ENCODE measurements at places on chromosomes 2 and 18. TPM values are rescaled to one million over a fixed set of nuclear protein-coding genes. Genes with fewer than 3 reads are reported as not detected.
A peak's percentile ranks its signal among the peaks of the same experiment; 100 is the strongest.

- DNase-seq: no peak
Measured at GRCh38 chr2:72859831-72860262, 27.4 kb upstream of the SPR start.

DNA sequence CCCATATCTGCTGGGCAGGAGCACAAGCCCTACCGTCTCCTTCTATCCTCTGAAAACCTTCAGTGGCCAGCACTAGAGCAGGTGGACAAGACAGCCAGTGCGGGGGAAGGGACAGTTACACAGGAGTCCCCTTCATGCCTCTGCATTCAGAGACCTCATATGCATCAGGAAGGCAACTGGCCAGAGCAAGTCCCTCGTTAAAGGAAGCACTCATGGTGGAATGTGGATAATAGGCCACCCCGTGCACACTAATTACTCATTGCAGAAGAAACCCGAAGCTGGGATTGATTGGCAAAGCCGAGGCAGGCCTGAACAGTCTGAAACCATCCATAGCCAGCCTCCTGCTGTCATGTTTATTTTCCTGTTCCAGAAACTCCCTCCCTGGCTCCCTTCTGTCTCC is 11.2 kb downstream of the KIAA2012 start:
- no peak for DNase-seq

GRCh38 chr2:3219536-3219935 is 158.1 kb downstream of the EIPR1 start:
- DNase-seq: no peak

- DNase-seq: no peak
Measured at GRCh38 chr2:120103723-120104467, 91.0 kb downstream of the EPB41L5 start.

DNA sequence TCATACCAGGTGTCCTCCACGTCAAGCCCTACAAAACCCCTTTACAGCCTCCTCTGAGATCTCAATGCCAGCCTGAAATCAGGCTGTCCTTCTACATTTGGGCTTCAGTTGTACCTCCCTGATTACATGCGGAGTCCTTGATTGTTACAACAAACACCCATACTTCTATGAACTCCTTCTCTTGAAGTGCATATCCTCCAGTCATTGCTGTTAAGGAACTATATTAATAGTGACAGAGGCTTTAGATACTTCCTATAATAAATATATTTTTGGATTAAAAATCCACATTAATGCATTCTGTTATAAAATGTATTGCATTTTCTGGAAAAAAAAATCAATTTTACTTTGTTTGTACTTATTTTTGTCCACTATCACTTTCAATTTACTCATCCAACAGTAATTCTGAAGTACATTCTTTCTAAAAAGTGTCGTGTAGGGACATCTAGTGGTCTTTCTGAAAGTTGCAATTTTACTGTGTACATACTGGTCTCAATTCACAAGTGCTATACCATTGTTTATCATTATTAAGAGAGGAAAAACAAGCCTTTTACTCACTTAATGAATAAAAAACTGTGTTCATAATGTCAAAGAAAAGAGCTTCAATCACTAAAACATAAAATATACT is 316.4 kb downstream of the DSEL start:
- no peak for DNase-seq

DNA sequence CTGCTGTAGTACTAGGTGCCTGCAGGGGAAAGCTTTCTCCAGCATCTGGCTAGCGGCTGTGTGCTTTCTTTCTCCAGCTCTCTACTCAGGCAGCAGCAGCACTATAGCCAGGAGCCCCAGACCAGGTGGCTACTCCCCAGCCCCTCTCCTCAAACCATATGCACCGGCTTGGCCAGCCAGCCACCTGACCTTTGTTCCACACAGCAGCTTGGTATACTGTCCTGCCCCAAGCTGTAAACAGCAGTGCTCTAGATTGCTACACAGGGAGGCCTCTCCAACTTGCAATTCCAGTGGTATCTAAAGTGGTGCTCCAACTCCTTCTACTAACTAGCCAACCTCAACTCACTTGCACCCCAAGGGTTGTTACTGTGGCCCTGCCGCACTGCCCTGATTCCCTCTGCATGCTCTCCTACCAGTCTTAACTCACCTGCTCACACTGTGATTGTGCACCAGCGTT is 19.6 kb downstream of the LDAH start:
- no peak for DNase-seq

GRCh38 chr2:159201360-159202063 is 85.0 kb downstream of the WDSUB1 start:
- no peak for DNase-seq

DNA sequence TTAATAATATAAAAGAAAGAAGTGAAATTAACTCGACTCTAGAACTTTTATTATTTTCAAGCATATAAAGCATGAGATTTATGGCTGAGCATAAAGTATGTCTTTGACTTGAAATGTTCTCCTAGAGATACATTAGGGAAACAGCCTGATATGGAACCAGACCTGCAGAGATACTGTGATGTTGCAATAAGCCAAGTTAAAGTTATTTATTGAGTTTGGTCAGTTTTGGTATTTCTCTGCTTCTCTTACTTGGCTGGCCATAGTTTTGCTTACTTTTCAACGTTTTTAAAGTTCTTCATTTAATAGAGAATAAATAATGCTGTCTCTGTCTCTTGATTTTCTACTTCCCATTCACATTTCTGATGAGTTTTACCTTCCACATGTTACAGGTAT is 76.0 kb downstream of the GFPT1 start:
- no peak for DNase-seq

- DNase-seq: no peak
Measured at GRCh38 chr18:53191634-53192033, 851.6 kb downstream of the DCC start.

- no peak for DNase-seq
Measured at GRCh38 chr18:14925281-14925709, 177.3 kb downstream of the ANKRD30B start.

- no peak for DNase-seq
Measured at GRCh38 chr2:68196120-68196716, 38.5 kb downstream of the PNO1 start.

- no peak for DNase-seq
Measured at GRCh38 chr2:188845692-188846091, 128.5 kb upstream of the COL3A1 start.

- peak; percentile 68 for DNase-seq
Measured at GRCh38 chr18:48806551-48807261, 144.1 kb downstream of the SMAD7 start.

- DNase-seq: no peak
Measured at GRCh38 chr2:238079874-238080327, 19.1 kb downstream of the SCLY start.

GRCh38 chr2:105307550-105307949 is 22.0 kb downstream of the TGFBRAP1 start:
- DNase-seq: peak; percentile 29

DNA sequence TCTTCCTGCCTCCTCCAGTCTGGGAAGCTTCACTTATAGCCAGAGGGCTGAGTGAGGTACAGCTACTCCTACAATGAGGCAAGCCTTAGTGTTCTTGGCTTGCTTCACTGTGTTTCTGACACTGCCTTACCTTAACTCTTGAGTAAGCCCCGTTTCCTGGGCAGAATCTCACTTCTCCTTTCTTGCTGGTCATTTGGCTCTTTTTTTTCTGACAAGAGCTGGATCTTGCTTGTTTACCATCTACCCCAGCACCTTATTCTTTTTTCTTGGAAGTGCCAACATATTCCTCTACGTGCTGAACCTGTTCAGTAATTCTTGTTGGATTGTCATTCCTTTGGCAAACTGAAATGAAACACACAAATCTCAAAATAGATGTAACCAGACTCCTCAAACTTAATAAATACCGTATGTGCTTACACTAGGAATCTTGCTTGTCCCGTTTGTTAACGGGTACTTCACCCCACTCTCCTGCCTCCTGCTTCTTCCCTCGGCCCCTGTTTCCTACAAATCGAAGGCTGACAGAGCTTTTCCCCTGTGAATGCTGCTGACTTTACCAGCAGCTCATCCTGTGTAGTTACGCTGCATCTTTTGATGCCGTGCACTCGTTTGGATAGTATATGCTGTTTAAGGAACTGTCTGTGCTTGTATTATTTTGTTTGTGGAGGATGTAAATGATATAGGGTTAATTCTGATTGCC is 132.2 kb downstream of the FMNL2 start:
- no peak for DNase-seq

- DNase-seq: no peak
Measured at GRCh38 chr2:98598781-98599428, 9.4 kb downstream of the COA5 start.

DNA sequence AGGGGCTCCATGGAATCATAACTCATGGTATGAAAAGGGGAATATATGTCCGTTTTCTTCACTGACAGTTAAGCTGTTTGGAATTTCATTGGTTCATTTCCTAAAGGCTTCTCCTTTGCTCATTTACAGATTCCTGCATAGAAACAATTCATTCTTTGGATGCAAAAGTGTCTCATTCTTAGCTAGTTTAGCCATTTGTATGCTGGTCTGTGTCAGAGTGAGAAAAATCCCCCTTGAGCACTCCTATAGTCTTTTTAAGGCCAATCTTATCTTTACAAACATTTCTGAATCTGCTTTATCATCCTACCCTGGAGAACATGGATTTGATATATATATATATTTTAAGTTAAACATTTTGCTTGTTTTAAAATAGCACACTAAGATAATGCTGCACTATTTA is 1260.9 kb upstream of the NRXN1 start:
- DNase-seq: no peak

GRCh38 chr18:70808481-70809056 is 519.7 kb downstream of the SOCS6 start:
- no peak for DNase-seq

DNA sequence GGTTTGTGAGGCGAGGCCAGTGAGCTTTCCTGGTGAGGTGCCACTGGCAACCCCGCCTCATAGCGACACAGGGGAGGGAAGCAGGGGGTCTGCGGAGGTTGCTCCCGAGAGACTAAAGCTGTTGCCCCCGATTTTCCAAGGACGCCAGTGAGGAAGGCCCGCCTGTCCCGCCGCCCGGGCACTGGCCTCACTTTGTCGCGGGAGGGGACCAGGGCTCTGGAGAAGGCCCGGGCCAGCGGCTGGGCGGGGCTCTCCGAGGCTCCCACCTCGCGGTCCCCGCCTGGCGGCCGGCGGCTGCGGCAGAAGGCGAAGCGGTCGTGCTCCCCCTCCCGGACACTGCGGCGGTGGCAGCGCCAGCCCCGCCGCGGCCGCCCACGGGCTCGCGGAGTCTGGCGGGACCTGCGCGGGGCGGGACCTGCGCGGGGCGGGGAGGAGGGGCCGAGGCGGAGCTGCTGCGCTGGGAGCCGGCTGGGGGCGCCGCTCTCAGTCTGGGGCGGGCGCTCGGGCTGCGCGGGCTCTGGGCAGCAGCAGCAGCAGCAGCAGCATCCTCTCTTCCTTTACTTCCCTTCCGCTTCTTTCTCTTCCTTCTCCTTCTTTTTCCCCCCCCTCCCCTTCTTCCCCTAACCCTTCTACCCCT is at the start of gene MAP2:
Gene MAP2 (plus strand): TSS at position 486 of the 637 bp plus-strand sequence. CDS start 229,124 bp downstream, outside the sequence.
- DNase-seq: peak; percentile 90

GRCh38 chr18:66160007-66160406 is 409.2 kb downstream of the CDH7 start:
- DNase-seq: no peak

GRCh38 chr2:205660521-205661124 is 21.7 kb upstream of the NRP2 start:
- DNase-seq: peak; percentile 34

- no peak for DNase-seq
Measured at GRCh38 chr18:42039396-42039795, 84.4 kb downstream of the PIK3C3 start.

DNA sequence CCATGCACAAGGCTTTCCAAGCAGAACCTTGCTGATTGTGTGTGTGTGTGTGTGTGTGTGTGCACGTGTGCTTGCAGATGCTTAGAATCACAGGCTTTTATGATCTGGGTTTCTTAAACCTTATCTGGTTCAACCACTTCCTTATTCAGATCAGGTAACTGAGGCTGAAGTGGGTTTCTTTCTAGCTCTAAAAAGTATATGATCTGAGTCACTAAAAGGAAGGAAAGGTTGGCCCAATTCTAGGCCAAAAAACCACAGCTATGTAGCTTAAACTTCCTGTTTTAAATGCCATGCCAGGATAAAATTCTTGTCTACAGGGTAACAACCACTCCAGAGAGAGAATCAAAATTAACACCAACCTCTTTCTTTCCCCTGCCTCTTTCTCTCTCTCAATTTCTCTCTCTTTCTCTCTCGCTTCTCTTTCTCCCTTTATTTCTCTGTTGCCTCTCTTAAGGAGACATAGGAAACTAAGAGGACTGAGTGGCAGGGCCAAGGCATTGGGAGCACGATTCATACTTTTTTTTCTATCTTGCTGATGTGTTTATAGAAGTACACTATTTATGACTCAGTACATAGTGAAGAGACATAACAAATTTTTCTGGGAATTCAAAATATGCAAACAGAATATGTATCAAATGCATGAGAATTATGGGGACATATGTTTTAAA is 140.3 kb downstream of the TRIB2 start:
- no peak for DNase-seq

DNA sequence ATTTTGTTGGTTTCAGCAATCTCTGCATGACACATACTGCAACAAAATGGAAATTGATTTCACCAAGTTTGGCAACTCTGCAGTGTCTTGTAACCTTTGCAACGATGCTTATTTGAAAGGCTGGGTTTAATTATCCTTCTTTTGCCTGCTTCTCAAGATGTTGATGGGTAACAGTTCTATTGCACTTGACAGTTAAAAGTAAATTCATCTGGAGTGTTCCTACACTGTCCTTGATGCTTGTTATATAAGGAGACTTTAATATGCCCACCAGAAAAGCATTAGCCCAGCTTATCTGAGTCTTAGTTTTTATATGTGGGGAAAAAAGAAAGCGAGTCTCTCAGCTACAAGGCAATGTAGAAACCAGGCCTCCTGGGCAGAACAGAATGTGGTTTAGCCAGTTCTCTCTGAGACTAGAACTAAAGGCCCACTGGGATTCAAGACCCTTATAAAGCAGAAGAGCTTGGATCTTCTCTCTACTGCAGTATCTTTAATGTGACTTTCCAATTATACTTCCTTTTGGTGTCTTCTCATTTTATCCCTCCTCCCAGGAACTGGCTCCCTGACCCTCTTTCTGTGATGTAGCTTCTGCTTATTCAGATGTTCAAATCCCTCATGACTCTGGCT is 106.8 kb upstream of the LYPD6 start:
- no peak for DNase-seq

DNA sequence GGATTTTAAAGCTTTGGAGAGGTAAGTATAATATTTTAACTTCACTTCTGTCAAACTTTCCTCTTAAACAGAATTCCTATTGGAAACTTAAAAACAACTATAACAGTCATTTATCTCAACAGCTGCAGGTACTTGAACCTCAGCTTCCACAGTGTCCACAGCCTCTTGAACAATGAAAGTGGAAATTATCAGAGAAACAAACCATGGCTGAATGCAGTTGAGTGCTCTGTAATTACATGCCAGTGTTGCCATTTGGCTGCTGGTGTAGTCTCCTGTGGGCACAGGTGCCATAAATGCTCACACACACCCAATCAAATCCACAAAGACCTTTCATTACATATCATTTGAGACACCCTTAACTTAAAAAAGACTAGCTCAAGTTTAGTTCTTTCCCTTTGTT is 125.1 kb downstream of the CPS1 start:
- DNase-seq: no peak

GRCh38 chr2:199261239-199261638 is 196.5 kb downstream of the SATB2 start:
- DNase-seq: no peak

The BUB1 gene
- 0.82 TPM for total RNA-seq

The STK36 gene
- 12.9 TPM for total RNA-seq

The COPS8 gene
- 90.7 TPM for total RNA-seq

The TUBA3E gene
- 60.2 TPM for total RNA-seq

The NOL4 gene
- 0.35 TPM for total RNA-seq

The MOGAT1 gene
- 0.25 TPM for total RNA-seq

The HOXD3 gene
- 0.27 TPM for total RNA-seq

The PARD3B gene
- total RNA-seq: 6.5 TPM

The LIMS4 gene
- 2.8 TPM for total RNA-seq

The LRRC30 gene
- not detected for total RNA-seq

The GAL3ST2 gene
- total RNA-seq: not detected

The COBLL1 gene
- total RNA-seq: 17.0 TPM

The DOK6 gene
- total RNA-seq: 15.5 TPM
